ENCODE measurements at places on chromosomes 1 and 21.

DNA sequence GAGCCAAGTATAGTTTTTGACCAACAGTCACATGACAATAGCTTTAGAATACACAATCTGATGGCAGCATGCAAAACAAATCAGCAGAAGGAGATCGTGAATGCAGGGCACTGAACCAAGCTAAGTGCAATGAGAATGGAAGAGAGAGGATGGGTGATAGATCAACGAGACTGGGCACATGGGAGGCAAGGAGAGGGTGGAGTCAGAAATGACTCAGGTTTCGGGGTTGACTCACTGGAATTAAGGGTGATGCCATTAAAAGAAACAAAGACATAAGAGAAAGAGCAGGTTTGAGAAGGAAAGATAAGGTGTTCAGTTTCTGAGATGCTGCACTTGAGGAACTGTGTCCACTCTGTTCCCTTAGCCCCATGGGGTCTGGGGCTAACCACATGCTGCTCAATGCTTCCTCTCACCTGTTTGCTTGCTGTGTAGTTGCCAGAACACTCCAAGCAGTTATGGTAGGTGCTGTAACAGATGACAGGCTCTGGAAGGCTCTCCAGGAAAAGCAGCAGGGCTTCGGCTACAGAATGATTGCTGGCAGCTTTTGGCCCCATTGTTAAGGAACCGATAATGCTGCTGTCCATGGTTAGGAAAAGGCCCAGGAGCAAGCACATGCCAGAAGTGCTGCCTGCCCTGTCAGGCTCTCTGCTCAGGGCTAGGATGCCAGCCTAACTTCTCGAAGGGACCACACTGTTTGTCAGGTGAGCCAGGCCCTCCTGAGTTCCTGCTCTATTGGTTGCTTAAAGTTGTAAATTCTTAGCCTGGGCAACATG lies 6.1 kb upstream of the MTF1 start:
- peaks cover 70% of the 10 kb centered on the region for H3K36me3 ChIP-seq
- no peaks in the 10 kb centered on the region for H3K27me3 ChIP-seq
- no peaks in the 10 kb centered on the region for H3K4me1 ChIP-seq

DNA sequence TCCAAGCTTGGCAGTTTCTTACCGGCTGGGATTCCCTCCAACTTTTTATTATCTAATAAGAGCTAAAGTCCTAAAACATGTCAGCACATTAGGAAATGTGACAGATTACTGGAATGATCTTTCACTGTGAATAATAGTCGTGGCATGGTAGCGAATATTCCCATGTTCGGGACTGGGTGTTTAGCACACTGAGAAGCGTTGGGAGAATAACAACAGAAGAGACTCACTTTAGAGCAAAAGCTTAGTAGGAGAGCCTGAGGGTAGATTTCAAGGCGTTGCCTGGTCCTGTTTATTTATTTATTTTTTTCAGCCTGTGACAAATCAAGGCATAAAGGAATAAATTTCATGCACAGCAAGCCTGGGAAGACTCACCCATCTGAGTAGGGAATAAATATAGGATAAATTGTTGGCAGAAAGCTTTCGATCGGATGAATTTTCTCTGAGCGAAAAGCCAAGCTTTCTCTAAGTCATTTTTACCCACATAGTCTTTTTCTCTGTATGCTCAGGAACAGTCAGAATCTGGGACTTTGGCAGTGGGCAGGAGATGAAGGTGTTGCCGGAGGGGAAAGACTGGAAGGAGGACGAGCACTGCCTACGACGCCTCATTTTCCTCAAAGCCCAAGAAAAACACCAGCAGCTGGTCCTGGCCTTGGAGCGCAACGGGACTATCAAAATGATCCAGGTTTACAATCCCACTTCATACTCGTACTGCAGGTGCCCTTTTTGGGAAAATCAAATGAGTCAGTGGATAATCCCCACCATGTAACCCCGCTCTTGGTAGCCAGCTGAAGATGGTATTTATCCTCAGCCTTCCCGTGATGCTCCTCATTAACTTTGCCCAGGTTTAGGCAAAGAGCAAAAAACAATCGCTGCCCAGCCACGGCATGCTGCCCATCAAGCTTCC lies 97.2 kb downstream of the WDR64 start:
- no peak overlapping the region for H3K4me3 ChIP-seq
- no peaks in the 10 kb centered on the region for H3K36me3 ChIP-seq
- no peaks in the 10 kb centered on the region for H3K4me1 ChIP-seq
- H3K27me3 ChIP-seq, result no peaks in the 10 kb centered on the region

DNA sequence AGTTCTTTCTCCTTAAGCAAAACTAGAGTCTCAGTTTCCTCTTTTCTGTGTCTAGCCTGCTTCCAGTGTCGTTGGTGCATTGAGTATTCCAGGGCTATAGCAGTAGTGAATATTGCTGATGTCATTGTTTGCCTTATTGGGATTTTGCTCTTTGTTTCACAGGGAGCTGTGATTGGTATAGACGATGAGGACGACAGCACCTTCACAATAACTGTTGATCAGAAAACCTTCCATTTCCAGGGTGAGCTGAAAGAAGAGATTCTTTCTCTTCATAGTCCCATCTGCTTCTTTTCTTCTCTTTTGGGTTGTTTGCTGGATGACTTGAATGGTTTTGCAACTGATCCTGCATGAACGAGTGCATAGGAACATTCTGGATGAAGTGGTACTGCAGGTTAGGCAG lies 52.4 kb downstream of the OSBPL9 start:
- H3K27ac ChIP-seq, result no peak overlapping the region
- H3K4me1 ChIP-seq, result no peaks in the 10 kb centered on the region
- peaks cover under 1% of the 10 kb centered on the region for H3K36me3 ChIP-seq

- H3K27ac ChIP-seq, result no peak overlapping the region
- no peaks in the 10 kb centered on the region for H3K27me3 ChIP-seq
- H3K4me3 ChIP-seq, result no peak overlapping the region
Measured at GRCh38 chr1:199515261-199515660, 512.2 kb upstream of the NR5A2 start.

DNA sequence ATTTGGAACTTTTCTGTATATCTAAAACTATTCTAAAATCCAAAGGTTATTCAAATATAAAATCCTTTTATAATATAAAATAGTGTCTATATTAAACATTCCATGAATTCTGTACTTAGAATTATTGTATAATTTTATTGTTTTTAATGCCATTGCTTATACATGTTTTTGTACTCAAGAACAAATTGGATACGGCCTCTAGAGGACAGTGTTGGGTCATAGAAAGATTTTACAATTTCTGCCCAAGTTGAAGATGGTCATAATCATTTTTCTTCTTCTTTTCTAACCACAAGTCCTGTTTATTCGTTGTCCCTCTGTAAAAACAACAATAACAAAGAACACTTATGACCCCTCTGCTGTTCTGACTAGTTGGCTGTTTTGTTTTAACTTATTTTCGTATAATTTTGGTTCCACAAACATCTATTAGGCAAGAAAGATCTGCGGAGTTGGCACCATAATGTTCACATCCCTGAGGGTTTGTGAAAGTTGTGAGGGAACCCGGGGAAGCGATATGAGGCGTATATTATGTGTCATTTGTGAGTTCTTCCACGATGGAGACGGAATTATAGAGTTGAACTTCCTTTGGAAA lies 75.7 kb upstream of the KIF26B start:
- H3K36me3 ChIP-seq, result no peaks in the 10 kb centered on the region
- no peak overlapping the region for H3K27ac ChIP-seq
- no peak for DNase-seq

DNA sequence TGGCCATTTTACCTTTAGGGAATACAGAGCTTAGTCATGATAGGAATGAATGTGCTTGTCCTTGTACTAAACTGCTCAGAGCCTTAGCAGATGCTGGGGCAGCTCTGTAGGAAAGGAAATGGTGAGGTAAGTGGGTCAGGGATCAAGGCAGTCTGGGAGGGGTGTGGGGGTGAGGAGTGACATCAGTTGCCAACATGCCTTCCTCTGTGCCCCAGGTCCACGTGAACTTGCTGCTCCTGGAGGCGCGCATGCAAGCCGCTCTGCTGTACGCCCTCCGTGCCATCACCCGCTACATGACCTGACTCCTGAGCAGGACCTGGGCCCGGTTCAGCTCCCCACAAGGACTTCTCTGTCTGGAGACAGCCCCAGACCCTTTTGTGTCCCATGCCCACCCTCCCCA lies 21.2 kb downstream of the SESN2 start:
- H3K27ac ChIP-seq, result peak overlapping the region; percentile 83
- H3K4me1 ChIP-seq, result peaks cover 21% of the 10 kb centered on the region
- H3K36me3 ChIP-seq, result peaks cover 6% of the 10 kb centered on the region
- H3K4me3 ChIP-seq, result no peak overlapping the region
- H3K27me3 ChIP-seq, result no peaks in the 10 kb centered on the region

Data from liver (tissue), 10 donors.